Activated CD4-positive, alpha-beta T cell treated with anti-CD3 and anti-CD28 coated beads for 36 hours (primary cell): ENCODE measurements at places on chromosomes 6 and 20.

- H3K27ac ChIP-seq: no peak overlapping the region
- no peak for DNase-seq
- H3K4me3 ChIP-seq: no peak overlapping the region
- H3K36me3 ChIP-seq: no peaks in the 10 kb centered on the region
- no peaks in the 10 kb centered on the region for H3K4me1 ChIP-seq
- H3K27me3 ChIP-seq: no peaks in the 10 kb centered on the region
Measured at GRCh38 chr20:45866454-45866853, 9.0 kb downstream of the ZSWIM3 start.

- peak within 1 kb of the TSS; percentile 46 for H3K4me3 ChIP-seq
- H3K27me3 ChIP-seq: peaks cover 55% of the 10 kb centered on the region
- peaks cover 6% of the 10 kb centered on the region for H3K4me1 ChIP-seq
Measured at GRCh38 chr6:35213824-35214756, at the start of gene SCUBE3. SCUBE3 (plus strand) TSS chr6:35213956; CDS start chr6:35214419, 463 bp downstream.

- H3K36me3 ChIP-seq: peaks cover 10% of the 10 kb centered on the region
- H3K4me1 ChIP-seq: peaks cover 2% of the 10 kb centered on the region
- DNase-seq: no peak
- no peak overlapping the region for H3K4me3 ChIP-seq
- no peaks in the 10 kb centered on the region for H3K27me3 ChIP-seq
- no peak overlapping the region for H3K27ac ChIP-seq
Measured at GRCh38 chr20:25321991-25322390, 68.6 kb downstream of the ABHD12 start.

DNA sequence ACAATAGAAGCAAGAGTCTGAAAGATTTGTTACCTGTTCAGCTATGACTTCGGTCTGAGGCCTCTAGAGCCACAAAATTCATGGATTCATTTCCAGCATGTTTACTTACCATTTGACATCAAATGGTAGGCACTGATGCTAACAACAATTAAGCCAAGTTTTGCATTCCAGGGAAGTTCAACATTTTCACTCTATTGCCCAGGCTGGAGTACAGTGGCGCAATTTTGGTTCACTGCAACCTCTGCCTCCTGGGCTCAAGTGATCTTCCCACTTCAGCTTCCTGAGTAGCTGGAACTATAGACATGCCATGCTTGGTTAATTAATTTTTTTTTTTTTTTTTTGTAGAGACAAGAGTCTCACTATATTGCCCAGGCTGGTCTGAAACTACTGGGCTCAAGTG is 114.1 kb upstream of the SGK1 start:
- no peak for DNase-seq
- H3K27me3 ChIP-seq: no peaks in the 10 kb centered on the region
- no peak overlapping the region for H3K4me3 ChIP-seq
- H3K4me1 ChIP-seq: peaks cover 26% of the 10 kb centered on the region
- H3K27ac ChIP-seq: no peak overlapping the region

DNA sequence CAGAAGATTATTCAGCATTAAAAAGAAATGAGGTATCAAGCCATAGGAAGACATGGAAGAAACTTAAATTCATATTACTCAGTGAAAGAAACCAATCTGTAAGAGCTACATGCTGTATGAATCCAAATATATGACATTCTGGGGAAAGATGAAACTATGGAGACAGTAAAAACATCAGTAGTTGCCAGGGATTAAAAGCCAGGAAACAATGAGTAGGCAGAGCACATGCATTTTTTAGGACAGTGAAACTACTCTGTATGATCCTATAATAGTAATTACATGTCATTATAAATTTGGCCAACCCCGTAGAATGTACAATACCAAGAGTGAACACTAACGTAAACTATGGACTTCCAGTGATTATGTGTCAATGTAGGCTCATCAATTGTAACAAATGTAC is 92.8 kb upstream of the RNF217 start:
- H3K27ac ChIP-seq: no peak overlapping the region
- H3K27me3 ChIP-seq: peaks cover 2% of the 10 kb centered on the region
- no peaks in the 10 kb centered on the region for H3K36me3 ChIP-seq
- no peak overlapping the region for H3K4me3 ChIP-seq
- no peak for DNase-seq
- H3K4me1 ChIP-seq: no peaks in the 10 kb centered on the region

DNA sequence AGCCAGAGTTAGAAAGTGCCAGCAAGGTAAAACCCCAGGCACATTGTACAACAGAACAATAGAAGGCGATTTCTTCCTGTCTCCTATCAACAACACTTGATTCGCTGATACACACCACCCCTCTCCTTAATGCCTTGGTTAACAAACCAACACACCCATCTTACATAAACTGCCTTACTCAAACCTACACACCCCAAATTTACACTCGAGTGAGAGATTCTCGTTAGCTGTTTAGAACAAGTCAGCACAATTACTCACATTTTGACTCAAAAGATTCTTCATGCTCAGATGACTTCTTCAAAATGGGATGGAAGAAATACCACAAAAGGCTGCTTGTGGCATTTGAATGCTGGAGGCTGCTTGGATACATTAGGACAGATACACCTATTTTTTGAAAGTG is 80.0 kb upstream of the FOXQ1 start:
- H3K36me3 ChIP-seq: no peaks in the 10 kb centered on the region
- DNase-seq: no peak
- no peak overlapping the region for H3K27ac ChIP-seq
- H3K4me3 ChIP-seq: no peak overlapping the region
- H3K4me1 ChIP-seq: no peaks in the 10 kb centered on the region

- H3K4me3 ChIP-seq: no peak overlapping the region
- H3K27me3 ChIP-seq: no peaks in the 10 kb centered on the region
- H3K4me1 ChIP-seq: peaks cover 4% of the 10 kb centered on the region
- peak; percentile 58 for DNase-seq
- no peaks in the 10 kb centered on the region for H3K36me3 ChIP-seq
Measured at GRCh38 chr6:169868458-169868857, 117.0 kb downstream of the ERMARD start.

- no peak overlapping the region for H3K27ac ChIP-seq
- no peaks in the 10 kb centered on the region for H3K27me3 ChIP-seq
- H3K4me3 ChIP-seq: no peak overlapping the region
- H3K36me3 ChIP-seq: peaks cover 24% of the 10 kb centered on the region
- no peak for DNase-seq
- H3K4me1 ChIP-seq: peaks cover 19% of the 10 kb centered on the region
Measured at GRCh38 chr6:24802271-24803059, 3.7 kb upstream of the ARMH2 start.

DNA sequence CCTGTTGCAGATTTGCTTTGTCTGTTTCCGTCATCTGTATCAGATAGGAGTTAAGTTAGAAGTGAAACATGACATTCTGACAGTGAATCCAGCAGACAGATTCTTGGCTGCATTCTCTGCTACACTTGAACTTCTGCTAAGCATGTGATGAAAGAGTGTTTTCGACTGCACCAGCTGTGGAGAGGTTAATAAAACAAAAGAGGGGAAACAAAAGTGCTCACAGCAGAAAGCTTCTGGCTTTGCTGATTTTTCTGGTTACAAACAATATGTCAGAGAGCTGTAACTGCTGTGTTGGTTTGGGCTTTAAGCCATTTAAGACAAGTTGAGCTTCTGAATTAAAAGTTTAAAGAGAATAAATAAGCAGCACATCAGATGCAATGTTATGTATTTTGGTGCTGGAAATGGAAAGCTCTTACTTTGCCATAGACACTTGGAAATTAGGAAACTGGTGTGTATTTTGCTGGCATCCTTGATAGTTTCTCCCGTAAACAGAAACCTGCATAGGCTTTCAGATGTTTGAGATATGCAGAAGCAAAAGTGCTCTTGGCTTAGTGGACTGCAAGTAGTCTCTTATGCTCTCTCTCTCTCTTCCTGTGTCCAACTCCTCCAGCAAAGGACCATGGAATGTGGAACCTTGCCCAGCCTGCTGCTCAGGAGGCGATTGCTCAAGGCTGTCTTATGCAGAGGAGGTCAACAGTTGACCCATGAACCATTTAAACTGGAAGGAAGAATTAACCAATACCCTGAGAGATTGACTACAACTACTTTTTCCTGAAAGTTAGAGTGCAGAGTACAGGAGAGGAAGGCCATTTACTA is 104.9 kb downstream of the RPS12 start:
- no peak for DNase-seq
- peaks cover 22% of the 10 kb centered on the region for H3K27me3 ChIP-seq
- no peaks in the 10 kb centered on the region for H3K4me1 ChIP-seq
- H3K27ac ChIP-seq: no peak overlapping the region

- H3K4me3 ChIP-seq: no peak overlapping the region
- no peaks in the 10 kb centered on the region for H3K36me3 ChIP-seq
- no peak for DNase-seq
- H3K27ac ChIP-seq: no peak overlapping the region
- H3K27me3 ChIP-seq: no peaks in the 10 kb centered on the region
- H3K4me1 ChIP-seq: no peaks in the 10 kb centered on the region
Measured at GRCh38 chr6:147033267-147033666, 170.9 kb upstream of the STXBP5 start.

- H3K36me3 ChIP-seq: no peaks in the 10 kb centered on the region
- DNase-seq: no peak
- H3K4me3 ChIP-seq: no peak overlapping the region
- no peaks in the 10 kb centered on the region for H3K27me3 ChIP-seq
- H3K27ac ChIP-seq: no peak overlapping the region
- H3K4me1 ChIP-seq: peaks cover 6% of the 10 kb centered on the region
Measured at GRCh38 chr6:109397020-109397419, 14.8 kb upstream of the CD164 start.

DNA sequence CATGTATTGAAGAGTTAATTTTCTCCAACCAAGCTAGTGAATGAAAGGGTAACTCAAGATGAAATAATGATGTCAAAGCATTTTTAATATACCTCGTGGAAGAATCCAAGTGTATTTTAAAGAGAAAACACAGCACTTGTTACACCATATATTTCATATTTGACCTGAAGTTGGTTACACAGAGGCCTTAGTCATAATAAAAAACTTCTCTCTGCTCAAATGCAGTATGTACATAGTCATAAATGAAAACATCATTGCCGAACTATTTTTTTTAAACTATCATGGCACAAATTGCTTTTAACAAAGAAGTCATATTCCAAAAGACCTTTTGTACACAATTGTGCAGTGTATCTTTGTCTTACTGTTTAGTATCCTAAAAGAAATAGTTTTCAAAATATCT is 43.0 kb downstream of the BACH2 start:
- DNase-seq: no peak
- no peak overlapping the region for H3K4me3 ChIP-seq
- H3K27ac ChIP-seq: peak overlapping the region; percentile 97
- peaks cover 88% of the 10 kb centered on the region for H3K4me1 ChIP-seq

DNA sequence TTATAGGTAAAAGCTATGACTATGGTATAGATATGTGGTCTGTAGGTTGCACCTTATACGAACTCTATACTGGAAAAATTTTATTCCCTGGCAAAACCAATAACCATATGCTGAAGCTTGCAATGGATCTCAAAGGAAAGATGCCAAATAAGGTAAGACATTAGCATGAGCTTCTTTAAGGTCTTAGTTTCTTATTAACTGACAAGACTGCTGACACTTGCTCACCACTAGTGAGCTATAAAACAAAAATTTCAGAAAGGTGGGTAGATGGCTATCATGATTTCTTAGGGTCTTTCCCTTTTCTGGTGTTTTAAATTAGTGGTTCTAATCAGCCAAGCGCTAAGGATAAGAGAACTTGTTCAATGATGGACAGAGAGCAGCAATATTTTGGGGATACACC is 21.9 kb downstream of the FAM217A start:
- H3K36me3 ChIP-seq: peaks cover 67% of the 10 kb centered on the region
- H3K4me1 ChIP-seq: peaks cover 40% of the 10 kb centered on the region
- no peak overlapping the region for H3K4me3 ChIP-seq
- DNase-seq: no peak
- H3K27me3 ChIP-seq: no peaks in the 10 kb centered on the region

DNA sequence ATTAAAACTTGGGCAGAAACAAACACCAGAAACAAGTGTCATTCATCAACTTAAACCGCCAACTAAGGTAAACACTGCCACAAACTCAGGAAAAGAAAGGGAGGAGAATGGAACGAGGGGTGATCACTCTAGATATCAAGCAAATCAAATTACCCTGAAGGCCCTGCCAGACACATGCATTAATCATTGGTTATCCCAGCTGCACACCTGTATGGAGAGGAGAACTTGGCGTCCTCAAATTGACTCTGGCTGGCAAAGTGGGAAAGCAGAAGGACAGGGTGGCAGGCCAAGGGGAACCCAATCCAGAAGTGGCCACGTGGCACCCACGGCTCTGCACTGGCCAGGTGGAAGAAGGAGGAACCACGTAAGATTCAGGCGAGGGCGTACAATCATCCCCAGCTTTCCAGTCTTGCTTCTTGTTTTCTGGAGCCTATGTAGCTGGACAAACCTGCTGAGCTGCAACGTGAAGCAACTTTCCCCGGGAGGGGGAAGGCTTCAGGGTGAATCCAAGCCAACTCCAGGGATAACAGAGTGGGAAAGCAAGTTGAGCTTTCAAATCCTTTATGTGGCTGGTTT is 156.2 kb upstream of the JARID2 start:
- H3K27me3 ChIP-seq: peaks cover 2% of the 10 kb centered on the region
- no peak overlapping the region for H3K4me3 ChIP-seq
- H3K36me3 ChIP-seq: no peaks in the 10 kb centered on the region
- H3K4me1 ChIP-seq: no peaks in the 10 kb centered on the region

DNA sequence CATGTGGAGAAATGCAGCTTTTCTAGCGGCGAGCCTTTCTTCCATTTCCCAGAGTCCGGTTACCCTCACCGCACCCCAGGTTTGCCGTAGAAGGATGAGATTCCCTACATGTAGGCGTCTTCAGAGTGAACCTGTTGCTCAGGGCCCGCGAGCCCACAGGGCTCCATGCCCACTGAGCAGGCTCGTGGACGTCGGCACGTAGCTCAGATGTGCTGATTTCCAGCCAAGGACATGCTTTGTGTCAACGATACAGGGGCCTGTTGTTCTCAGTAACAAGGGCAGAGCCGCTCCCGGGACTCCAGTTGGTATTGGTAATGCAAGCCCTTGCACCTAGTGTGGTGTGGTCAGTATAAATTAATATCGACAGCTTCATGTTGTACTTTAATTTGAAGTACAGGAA is 159.6 kb downstream of the MTHFD1L start:
- peaks cover 70% of the 10 kb centered on the region for H3K36me3 ChIP-seq
- no peak for DNase-seq
- H3K27ac ChIP-seq: no peak overlapping the region
- peaks cover 5% of the 10 kb centered on the region for H3K4me1 ChIP-seq
- H3K27me3 ChIP-seq: no peaks in the 10 kb centered on the region
- no peak overlapping the region for H3K4me3 ChIP-seq

GRCh38 chr20:36246401-36246800 is 10.1 kb downstream of the AAR2 start:
- peaks cover 15% of the 10 kb centered on the region for H3K4me1 ChIP-seq
- DNase-seq: no peak
- H3K27me3 ChIP-seq: no peaks in the 10 kb centered on the region
- no peak overlapping the region for H3K4me3 ChIP-seq
- H3K27ac ChIP-seq: no peak overlapping the region
